ENCODE measurements at places on chromosomes 6 and 20.

- no peak for DNase-seq
These were observed 90.2 kb downstream of the DLGAP4 start for GRCh38 chr20:36396340-36396739.

DNA sequence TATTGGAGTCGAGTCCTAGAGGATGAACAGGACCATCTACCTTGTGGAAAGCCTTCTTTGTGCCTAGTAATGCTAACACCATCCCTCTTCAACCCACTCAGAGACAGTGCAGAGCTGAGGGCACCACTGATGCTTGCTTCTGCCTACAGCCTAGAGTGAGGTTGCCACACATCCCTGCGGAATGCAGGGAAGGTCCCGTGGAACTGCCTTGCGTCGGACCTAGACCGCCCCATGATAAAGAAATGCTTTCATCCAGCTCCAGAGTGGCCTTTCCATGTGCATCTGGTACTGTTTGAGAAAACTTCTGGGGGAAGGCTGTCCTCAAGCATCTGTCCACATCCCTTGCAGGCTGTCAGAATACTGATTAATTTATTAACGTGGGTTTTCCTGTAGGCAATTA is 168.4 kb downstream of the PHACTR1 start:
- no peak for DNase-seq

- no peak for DNase-seq
These were observed 48.3 kb downstream of the BTBD9 start for GRCh38 chr6:38591439-38591838.

DNA sequence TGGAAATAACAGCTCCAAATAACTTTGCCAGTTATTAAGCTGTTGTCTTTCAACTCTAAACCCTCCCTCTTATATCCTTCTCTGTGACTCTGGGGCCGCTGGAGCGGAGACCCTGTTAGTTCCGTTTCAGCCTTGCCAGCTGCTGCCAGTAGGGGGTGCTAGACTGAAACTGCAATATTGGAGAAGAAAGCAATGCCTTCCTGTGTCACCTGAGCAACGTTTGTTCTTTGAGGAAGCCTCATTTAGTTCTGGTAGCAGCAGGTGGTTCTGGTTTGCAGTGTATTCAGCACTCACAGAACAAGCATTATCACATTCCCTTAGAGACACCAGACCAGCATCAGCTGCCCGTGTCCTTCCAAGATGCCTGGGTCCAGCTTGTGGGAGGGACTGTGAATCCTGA is 22.9 kb upstream of the JAG1 start:
- no peak for DNase-seq

GRCh38 chr6:144637541-144637940 is 352.4 kb downstream of the UTRN start:
- DNase-seq = no peak

DNA sequence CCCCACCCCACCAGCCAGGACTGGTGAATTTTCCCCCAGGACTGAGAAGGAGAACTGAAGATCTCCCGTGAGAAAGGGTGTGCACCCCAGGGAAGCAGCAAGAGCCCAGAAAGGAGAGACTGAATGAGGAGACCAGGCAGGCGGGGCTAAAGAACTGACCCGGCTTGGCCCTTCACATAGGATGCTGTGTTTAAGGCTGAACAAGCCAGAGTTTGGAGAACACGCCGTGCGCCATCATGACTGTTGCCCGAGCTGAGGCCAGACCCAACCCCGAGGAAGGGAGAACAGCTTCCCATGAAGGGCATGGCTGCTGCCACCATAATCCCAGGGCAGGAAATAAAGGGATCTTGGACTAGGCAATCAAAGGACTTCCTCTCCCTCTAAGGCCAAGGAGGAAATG is 104.7 kb upstream of the SRSF6 start:
- DNase-seq = no peak

- DNase-seq = no peak
These were observed 166.7 kb upstream of the ADGRB3 start for GRCh38 chr6:68468244-68468884.

- no peak for DNase-seq
These were observed 3.9 kb downstream of the SLC22A2 start for GRCh38 chr6:160254467-160255312.

GRCh38 chr6:108741331-108741989 is 106.8 kb upstream of the ARMC2 start:
- no peak for DNase-seq

- no peak for DNase-seq
These were observed 151.4 kb downstream of the PHF3 start for GRCh38 chr6:63787021-63787420.

- no peak for DNase-seq
These were observed 77.6 kb upstream of the EYA2 start for GRCh38 chr20:46816886-46817638.

- no peak for DNase-seq
These were observed 15.4 kb downstream of the TAAR1 start for GRCh38 chr6:132643547-132643946.

DNA sequence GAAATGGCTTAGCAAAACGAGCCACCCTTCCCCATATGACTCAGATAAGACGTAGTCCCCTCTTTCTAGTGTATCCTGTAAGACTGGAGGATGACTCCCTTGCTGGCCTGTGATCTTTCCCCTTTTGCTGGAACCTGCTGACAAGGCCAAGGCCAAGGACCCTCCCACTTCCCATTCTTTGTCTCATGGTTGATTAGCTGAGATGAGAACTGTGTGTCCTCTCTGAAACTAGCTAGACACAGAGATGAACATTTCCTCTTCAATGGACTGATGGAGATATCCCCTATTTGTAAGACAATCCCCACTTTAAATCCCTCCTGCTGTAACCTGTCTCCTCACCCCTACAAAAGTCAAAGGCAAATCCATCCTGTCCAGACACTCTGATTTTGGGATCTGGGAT is 33.4 kb upstream of the SCRT2 start:
- no peak for DNase-seq

GRCh38 chr6:92399911-92400310 is 1019.4 kb downstream of the EPHA7 start:
- DNase-seq = no peak

- no peak for DNase-seq
These were observed 42.0 kb downstream of the JARID2 start for GRCh38 chr6:15287670-15288375.

- DNase-seq = no peak
These were observed 68.3 kb downstream of the NOL4L start for GRCh38 chr20:32516583-32517517.

DNA sequence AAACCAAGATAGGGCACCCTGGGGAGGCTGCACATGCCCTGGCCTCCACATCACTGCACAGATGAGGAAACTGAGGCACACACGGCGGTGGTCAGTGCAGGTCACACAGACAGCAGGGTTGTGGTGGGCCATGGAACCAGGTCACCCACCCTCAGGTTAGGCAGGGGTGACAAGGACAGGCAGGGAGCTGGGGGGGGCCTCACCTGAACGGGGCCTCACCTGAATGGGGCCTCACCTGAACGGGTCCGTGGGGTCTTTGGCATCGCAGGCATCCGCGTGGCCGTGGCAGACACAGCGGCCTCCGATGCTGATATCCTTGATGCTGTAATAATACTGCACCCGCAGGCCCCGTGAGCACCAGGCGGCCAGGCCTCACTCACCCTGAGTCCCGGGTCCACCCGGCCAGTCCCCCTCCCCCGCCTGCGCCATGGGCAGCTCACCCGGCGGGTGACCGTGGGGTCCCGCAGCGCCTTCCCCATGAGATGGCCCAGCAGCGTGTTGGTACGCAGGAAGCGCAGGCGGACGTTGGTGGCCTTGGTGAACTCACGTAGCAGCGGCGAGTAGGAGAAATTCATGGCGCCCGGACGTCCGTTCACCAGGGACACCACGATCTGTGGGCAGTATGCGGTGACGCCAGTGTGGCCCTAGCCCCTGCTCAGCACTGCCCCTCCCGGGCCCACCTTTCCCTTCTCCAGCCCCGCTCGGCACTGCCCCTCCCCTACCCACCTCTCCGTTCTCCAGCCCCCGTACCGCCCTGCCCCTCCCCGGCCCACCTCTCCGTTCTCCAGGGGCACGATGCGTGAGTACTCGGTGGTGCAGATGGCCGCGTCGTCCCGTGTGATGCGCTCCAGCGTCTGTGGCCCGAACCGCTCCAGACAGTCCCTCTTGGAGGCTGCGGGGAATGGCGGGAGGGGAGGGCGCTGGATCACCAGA is 15.4 kb downstream of the LAMA5 start:
- no peak for DNase-seq

DNA sequence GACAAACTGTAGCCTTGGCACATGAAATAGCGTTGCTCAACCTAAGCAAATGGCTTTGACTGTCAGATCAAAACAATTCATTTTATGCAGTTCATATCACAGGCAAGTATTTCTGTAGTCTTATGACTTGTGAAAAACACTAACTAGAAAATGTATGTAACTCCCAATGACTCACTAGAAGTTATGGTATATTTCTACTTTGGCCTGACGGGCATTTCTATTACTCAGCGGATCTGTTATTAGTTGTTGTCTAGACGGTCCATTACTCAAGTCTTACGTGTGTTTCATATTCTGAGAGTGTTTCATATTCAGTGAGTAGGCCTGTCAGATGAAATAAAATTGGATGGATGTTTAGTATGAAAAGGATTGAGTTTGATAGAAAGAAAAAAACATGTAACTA is 880.9 kb downstream of the PRIM2 start:
- no peak for DNase-seq

- no peak for DNase-seq
These were observed 13.9 kb downstream of the DEFB123 start for GRCh38 chr20:31454361-31454760.

DNA sequence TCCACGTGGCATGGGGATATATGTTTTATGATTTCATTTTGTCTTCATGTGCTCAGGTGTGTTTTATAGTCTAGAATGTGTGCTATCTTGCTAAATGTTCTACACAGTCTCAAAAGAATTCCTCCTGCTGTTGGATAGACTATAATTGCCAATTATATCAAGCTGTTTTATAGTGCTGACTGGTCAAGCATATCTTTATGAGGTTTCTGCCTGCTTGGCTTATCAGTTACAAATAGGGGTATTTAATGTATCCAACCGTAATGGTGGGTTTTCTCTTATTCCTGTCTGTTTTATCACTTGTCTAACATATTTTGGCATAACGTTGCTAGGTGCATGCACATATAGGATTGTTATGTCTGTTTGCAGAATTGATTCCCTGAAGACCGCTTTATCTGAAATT is 201.3 kb downstream of the EYS start:
- no peak for DNase-seq

- DNase-seq = no peak
These were observed 31.9 kb downstream of the STK35 start for GRCh38 chr20:2133318-2134183.

- no peak for DNase-seq
These were observed 92.9 kb upstream of the BHLHE23 start for GRCh38 chr20:63099456-63100173.

DNA sequence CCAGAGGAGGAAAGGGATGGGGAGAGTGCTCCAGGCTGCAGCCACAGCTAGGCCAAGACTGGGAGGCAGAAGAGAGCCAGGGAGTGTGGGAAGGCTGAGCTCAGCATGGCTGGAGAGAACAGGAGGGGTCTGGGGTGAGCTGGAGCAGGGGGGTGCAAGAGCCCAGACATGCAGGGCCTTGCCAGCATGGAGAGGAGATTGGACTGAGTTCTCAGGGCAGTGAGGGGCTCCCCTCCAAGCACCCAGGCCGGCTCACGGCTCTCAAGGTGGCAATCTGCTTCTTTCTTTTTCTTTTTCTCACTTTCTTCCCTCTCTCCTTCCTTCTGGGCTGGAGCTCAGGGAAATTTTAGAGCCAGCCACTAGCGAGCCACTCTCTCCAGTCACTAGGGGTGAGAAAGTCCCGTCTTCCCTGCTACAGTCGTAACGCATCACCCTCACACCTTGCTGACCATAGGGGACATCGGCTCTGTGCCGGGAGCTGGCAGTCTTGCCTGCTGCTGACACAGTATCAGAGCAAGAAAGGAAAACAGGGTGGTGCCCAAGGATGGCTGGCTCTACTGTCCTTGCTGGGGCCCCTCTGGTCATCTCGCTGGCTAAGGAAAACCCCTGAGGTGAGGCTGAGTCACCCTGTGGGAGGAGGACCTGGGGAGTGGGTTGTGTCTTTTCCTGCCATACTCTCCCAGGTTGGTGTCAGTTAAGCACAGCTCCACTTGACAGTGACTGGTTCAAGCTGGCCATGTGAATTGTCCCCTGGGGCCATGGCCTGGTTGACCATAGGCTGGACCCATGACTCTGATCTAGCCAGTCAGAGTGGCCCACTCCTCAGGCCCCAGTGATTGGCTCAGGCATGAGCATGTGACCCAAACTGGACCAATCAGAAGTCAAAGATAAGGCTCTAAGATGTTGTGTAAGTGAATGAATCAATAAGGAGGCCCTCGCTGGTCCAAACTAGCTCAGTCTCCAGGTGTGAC is 135.1 kb upstream of the PMEPA1 start:
- DNase-seq = no peak

DNA sequence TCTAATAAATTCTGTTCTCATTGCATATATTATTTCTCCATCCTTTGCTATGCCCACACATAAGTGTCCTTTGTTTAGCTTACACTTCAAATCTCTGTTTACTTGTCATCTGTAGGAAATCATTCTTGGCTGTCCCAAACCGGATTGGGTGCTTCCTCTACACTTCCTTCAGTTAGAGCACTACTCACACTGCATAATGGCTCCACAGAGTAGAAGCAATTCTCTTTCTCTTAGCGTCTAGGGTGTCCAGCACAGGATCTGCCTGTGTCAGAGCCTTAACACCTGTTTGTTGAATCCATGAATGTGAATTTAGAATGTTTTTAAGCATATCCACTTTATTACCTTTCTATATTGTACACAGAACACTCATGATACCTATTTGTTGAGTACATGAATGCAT is 87.0 kb upstream of the BMP2 start:
- DNase-seq = no peak

DNA sequence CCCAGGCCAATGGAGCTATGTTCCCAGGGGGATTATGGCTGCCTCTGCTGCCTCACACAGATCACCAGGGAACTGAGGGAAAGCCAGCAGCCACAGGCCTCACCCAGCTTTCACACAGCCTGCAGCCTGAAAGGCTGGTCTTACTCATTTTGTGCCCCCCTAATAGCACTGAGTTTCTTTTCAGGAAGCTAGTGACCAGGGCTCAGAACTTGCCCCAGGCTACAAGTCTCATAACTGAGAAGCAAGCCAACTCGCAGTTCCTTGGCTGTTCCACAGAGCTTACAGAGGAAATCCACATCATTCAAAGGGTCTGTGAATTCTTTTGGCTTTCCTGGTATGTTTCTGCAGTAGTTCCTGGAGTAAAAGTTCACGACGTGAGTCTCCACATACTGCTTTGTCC is 524.8 kb upstream of the GJE1 start:
- DNase-seq = no peak

DNA sequence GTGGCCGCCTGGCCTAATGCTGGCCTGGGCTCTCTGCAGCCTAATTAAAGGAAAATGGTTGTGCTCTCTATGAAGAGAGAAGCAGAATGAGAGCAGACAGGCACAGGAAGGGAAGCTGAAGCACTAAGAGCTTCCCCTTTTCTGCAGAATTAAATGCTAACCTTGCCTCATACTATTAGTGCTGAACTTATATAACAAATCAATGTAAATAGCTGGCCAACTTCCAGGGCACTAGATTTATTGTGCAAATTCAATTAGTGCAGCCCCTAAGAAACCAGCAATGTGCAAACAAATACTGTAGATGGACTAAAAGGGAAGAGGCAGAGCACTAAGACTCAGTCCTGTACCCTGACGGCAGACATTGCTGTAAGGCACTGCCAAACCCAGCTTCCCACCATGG is 36.1 kb upstream of the INSM1 start:
- no peak for DNase-seq

- DNase-seq = no peak
These were observed 326.7 kb upstream of the NOX3 start for GRCh38 chr6:155782320-155782731.

- DNase-seq = no peak
These were observed 37.2 kb downstream of the C6orf132 start for GRCh38 chr6:42105156-42105648.

GRCh38 chr20:17969884-17970409 is 1.1 kb downstream of the MGME1 start:
- peak; percentile 61 for DNase-seq
